CD8-positive, alpha-beta memory T cell (primary cell): ENCODE measurements at places on chromosomes 5 and 9.

GRCh38 chr5:139131062-139131461 lies 67.1 kb downstream of the SIL1 start:
- DNase-seq, result no peak

- no peak for DNase-seq
These were observed 14.0 kb downstream of the IL33 start for GRCh38 chr9:6229619-6230018.

GRCh38 chr5:53779541-53779981 lies 219.1 kb downstream of the NDUFS4 start:
- no peak for DNase-seq

DNA sequence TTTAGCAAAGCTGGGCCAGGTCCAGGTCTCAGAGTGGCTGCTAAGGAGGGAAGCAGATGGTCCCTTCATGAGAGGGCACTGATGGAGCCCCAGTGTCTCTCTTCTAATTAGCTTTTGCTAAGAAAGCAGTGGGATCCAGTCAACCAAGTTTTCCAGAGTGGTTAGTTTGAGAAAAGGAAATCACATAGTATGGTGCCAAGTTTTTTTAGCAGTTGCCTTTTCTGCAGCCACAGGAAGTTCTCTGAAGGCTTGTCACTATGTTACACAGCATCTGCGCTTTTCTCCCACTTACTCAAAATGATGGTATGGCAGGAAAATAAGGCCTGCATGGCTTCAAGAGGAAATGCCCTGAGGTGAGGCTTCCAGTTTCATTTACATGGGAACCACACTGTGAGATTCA lies 331.5 kb upstream of the ZNF462 start:
- DNase-seq, result no peak

GRCh38 chr5:160521392-160521663 lies 99.7 kb downstream of the PTTG1 start:
- DNase-seq, result no peak

- DNase-seq, result peak; percentile 33
These were observed 30.9 kb downstream of the GALNT10 start for GRCh38 chr5:154221371-154221896.
